ENCODE measurements at places on chromosomes 1 and 21.

DNA sequence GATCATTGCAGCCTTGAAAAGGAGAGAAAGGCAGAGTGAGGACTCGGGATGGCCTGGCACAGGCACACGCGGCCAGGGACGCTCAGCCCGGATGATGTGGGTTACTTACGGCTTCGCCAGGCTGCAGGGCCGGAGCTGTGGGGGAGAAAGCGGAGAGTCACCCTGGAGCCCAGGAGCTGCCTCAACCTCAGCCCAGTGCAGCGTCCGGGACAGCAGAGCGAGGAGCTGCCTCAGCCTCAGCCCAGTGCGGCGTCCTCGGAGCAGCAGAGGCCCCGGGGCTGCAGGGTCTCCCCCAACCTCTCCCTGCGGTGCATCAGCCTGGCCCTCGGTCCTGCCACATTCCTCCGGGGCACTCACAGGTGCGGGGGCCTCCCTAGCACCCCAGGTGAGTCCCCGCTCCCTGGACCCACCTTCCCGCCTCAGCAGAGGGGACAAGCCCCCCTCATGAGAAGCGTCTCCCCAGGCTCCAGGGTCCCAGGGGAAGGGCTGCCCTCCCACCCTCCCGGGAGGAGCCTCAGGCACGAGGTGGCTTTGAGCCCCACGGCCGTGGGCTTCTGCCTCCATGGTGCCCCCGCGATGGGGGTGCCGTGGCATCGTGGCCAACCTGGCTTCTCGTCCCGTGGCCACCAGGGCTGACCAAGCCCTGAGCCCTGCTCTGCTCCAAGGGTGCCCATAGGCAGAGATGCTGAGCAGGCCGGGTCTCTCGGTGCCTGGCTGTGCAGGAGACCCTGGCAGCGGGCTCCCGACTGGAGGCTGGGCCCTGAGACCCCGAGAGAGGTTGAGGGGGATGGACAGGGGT is 10.5 kb upstream of the RNF223 start:
- no peak for DNase-seq

DNA sequence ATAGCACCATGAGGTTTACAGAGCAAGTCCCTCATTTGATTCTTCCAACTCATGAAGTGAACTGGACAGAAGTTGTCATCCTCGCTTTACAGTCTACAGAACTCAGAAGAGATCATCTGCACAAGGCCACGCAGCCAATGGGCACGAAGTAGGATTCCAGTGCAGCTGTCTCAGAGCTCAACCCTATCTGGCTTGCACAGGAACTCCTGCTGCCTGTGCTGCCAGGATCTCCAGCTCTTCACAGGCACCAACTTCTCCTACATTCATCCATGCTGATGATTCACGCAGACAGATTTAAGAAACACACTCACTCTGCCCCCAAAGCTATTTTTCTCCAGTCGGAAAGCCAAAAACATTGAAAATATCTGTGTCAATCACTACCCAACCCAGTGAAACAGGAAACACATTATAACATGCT is 157.0 kb downstream of the RERE start:
- DNase-seq = no peak

DNA sequence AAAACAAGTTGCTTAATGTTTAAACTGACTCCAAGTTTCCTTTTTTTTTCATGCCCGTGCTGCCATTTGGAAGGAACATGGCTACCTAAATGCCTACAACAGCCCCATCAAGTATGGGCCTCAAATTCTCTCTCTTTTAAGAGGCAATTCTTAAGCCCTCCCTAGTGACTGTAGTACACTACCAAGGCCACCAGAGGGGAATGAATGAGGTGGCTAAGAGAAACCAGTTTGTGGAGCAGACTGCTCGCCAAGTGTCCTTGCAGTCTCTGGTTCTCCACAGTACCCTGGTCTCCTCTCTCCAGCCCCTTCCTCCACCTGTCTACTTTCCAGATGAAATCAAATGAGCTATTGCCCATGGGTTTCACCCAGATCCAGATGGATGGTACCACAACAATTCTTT is 1809.6 kb downstream of the BRINP3 start:
- DNase-seq = no peak

GRCh38 chr1:155967341-155968050 is 10.9 kb downstream of the ARHGEF2 start:
- DNase-seq = no peak

DNA sequence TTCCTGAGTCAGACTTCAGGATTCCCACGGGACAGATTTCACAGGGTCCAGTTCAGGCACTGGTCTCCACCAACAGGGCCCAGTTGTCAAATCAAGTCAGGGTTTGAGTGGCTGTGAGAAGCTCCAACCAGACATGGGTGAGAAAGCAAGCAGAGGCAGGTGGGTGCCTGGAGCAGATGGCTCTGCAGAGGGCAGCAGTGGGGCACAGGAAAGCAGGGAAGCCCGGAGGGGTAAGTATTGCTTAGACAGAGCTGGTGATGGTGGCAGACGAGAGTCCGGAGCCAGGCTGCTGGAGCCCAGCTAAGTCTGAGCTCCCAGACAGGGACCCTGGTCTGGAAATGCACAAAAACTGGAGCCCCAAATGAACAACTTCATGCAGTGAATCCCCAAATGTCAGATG is 40.4 kb downstream of the RIMS3 start:
- peak; percentile 36 for DNase-seq

DNA sequence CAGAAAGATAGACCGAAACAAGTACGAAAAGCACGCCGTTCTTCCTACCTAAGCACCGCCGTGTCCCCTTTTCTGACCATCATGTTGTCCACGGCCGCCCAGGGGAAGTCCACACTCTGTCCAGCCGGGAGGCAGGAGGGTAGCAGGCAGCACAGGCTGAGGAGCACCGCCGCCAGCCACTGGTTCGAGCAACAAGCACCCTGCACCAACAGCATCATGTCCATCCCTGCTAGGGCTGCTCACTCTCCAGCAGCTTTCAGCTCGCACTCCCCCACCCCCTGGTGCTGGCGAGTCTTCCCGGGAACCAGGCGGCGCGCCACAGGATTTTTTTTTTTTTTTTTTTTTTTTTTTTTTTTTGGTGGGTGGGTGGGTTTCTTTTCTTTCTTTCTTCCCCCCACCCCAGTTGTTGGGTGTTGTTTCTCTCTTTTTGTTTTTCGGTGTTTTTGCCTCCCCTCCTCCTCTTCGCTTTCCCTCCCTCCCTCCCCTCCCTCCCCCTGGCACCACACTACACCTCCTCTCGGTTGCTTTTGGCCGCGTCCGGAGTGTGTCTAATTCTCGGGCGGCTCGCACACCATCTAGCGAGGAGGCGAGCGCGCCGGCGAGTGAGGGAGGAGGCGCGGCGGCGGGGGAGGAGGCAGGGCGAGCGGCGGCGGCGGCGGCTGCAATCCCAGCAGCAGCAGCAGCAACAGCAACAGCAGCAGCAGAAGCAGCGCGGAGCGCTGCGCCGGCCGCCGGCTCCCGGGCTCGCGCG is at the start of gene NEGR1:
NEGR1 (minus strand) TSS at position 269 of the 751 bp plus-strand sequence.
- peak; percentile 83 for DNase-seq

DNA sequence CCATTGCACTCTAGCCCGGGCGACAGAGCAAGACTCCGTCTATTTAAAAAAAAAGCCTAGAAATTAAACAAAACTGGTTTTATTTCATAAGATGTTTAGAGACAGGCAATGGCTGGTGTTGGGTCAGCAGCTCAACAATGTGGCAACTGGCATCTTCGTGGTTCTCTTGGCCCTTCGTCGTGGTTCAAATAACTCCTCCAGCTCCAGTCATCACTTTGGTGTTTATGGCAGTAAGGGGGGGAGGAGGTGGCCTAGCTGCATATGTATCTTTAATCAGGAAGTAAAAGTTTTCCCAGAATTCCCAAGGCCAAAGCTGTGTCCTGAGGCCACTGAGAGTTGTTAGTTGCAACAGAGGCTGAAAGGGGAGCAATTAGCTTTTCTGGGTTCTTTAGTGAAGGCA is 13.0 kb upstream of the LTN1 start:
- DNase-seq = no peak

- no peak for DNase-seq
These were observed 3.3 kb upstream of the COL8A2 start for GRCh38 chr1:36128126-36128904.

DNA sequence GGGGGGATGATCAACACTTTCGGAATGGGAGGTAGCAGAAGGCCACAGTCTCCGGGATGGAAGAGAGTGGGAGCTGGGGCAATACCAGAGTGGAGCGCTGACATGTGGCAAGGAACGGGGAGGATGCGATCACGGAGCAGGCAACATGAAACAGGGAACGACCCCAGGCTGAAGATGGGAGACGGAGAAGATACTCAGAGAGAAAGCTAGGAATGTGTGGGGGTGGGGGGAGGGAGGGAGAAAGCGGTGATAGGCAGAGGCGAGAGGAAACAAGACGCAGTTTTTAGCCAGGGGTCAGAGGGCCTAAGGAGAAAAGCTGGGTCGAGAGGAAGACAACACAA is 577 bp downstream of the RAB3GAP2 start:
- peak; percentile 6 for DNase-seq

DNA sequence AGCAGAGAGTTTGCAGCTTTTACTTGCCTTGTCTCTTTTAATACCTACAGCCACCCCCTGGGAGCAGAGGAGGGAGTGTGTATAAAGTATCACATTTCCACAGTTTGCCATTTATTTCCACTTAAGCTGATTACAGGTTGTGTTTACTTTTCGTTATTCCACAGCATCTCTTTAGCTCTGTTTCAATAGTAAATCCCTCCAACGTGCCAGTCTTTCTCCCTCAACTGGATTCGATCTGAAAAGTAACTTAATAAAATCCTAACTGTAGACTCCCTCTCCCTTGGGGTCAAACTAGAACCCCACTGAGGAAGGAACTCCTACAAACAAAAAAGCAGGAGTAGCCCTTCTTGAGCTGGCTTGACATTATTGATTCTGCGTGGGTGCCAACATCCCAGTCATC is 3.1 kb upstream of the FCGR2A start:
- DNase-seq = no peak

DNA sequence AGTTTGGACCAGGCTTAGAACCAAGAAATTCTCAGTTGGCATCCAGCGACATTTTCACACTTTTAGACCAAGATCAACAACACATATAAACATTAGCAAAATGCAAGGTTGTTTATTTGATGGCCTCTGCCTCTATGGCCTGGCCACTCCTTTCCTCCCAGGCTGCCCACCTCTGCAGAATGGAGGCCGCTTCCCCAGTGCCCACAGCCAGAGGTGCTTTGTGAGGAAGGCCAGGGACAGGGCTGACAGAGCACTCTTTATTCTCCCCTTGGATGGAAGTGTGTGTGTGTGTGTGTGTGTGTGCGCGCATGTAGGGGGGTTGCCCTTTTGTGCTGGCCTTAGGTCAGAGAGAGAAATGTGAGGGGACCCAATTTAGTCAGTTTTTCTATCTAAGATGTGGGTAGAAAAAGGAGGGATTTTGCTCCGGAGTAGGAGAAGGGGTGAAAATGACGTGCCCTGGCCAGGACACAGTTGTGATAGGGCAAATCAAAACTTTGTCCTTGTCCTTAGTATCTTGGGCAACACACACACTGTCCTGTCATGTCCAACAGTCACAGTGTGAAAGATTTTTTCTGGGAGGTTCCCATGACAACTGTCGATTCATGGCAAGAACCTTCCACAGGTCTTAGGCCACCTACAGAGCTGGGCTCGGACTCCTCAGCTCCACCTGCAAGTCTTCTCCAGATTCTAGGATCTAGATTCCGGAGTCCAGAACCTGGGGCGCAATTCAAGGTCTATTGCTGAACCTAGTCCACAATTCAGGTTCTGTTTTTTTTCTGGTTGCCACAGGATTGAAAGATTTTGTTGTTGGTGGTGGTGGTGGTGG is 104.9 kb upstream of the SLC2A1 start:
- no peak for DNase-seq

DNA sequence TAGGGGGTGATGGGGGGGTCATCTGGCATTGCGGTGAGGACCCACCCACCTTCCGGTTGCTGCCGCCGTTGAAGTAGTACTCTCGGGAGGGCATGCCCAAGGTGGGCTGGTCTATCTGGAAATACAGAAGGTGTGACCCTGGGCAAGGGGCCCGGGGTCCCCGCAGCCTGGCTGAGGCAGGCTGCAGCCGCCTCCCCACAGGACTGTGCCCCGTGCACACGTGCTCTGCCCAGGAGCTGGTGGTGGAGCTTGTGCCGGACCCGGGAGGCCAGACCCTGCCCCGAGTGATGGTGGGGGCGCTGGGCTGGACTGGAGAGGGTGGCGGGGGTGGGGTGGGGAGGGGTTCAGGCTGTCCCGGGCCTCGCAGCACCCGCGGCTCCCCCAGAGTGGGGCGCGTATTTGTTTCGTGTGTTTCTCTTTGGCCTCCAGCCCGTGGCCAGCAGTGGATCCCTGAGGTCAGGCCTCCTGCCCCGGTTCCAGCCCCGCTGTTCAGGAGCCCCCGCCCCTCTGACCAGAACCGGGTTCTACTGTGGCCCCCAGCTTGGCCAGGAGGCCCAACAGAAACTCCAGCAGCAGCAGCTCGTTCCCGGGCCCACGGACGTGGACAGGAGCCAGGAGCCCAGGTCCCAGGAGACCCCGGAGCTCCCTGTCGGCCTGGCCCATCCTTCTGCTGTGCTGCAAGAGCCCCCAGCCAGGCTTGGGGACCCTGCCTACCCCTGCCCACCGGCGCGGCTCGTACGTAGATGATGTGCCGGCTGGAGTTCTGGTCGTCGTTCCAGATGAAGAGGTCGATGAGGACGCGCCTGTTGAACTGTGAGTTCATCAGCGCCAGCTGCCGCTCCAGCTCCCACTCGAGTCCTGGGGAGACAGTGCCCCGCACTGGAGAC is 19.2 kb downstream of the PRXL2B start:
- DNase-seq = no peak

- DNase-seq = no peak
These were observed 53.3 kb downstream of the OLFML3 start for GRCh38 chr1:114032271-114033215.

GRCh38 chr1:119556423-119556822 is 49.4 kb downstream of the HSD3B1 start:
- no peak for DNase-seq

GRCh38 chr1:56056438-56057287 is 522.7 kb downstream of the PLPP3 start:
- no peak for DNase-seq

- no peak for DNase-seq
These were observed 74.2 kb downstream of the KIRREL1 start for GRCh38 chr1:158067662-158068061.

DNA sequence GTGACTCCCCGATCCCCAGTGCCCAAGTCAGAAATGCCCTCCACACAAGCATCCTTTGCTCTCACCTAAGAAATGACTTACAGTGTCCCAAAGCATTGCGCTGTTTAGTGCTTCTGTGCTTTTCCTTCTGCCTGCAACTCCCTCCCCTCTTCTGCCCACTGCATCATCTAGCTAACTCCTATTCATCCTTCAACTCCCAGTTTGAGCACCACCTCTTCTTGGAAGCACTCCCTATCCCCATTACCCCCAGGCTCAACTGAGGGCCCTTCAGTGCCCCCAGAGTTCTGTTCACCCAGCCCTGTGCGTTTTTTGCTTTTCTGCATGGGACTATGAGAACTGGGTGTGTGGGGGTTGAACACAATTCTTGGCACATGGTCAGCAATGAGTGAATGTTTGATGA is 10.0 kb downstream of the KCNQ4 start:
- no peak for DNase-seq

GRCh38 chr1:241311056-241311746 is 45.8 kb downstream of the RGS7 start:
- no peak for DNase-seq

DNA sequence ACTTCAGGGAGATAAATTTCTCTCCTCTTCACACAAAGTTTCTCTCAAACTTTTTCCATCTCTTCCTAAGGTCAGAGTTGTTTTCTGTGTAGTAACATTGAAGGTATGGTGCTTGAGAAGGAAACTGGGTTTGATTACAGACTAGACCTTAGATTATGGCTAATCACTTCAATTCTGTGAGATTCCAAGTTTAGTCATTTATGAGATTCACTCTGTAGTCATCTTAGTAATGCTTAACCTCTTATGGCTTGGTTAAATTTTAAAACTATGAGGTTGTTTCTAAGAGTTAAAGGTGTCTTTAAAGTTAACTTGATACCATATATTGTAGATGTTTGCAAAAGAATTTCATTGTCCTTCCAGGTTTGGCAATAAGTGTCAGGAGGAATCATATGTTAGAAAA is 1092.2 kb downstream of the KCNT2 start:
- no peak for DNase-seq
